GOT3 (cell line): ENCODE measurements at places on chromosomes 11 and 22.

GRCh38 chr11:19777377-19778102 is 64.9 kb downstream of the NAV2 start:
- DNase-seq: no peak

DNA sequence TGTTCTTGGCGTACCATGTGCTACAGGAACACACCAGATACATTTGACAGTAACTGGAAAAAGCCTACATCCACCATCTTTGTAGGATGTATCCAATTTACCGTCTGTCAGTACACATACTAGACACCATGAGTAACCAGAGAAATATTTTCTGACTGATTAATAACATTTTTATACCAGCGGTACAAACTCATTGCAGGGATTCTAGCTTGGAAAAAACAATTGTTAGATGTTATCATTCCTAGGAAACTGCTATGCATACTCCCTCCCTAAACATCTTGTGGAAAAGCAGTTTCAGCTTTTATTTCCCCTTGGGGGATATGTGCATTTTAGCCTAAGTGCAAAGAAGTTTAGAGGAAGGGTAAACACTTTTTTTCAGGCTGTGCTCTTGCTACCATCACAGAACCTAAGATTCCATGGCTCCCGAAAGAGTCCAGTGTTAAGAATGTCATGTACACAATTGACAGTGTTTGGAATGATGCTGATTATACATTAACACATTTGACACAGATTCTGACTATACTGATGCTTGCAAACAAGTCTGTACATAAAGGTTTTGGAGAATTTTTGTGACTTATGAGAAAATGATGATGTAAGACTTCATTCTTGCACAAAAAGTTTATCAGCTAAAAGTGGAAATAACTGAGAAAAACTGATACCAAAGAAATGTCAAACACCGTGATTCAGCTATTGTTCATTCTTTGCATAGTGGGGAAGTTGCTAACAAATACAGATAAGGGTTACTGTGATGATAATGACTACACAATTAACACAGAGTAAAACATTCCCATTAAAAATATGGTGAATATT is 23.7 kb downstream of the NCF4 start:
- DNase-seq: no peak

GRCh38 chr11:78000193-78000592 is 5.7 kb upstream of the INTS4 start:
- no peak for DNase-seq

DNA sequence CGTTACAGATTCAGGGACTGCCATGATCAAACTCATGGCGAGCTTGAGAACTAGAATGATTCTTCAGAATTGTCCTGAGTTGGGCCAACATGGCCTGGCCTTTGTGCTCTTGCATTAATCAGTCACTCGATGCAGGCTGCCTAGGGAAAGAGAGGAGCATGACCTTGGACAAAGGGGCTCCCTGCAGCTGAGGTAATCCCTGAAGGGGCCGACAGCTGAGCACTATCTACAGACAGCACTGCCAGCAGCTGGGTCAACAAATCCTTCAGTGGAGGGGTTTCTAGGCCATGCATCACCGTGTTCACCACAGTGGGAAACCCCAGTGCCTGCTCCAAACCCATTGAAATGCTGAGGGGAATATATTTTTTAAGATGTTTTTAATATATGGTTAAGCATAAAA is 159.5 kb upstream of the POU2AF2 start:
- DNase-seq: no peak

DNA sequence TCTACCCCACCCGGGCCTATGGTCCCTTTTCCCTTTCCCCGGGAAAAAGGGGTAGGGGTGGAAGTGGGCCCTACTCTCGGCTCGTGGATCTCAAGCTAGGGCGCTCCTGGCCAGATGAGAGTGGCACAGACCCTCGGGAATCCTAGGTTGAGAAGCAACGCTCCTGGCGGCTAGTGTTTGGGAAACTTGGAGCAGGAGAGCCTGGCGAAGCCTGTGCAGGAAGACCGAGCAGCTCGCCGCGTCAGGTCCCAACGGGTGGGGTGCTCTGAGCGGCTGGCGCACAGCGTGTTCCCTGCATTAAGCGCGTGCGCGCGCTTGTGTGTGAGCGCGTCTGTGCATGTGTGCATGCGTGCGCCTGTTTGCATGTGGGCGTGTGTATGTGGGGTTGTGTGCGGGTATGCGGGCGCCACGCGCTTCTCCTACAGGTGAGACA is 7.1 kb upstream of the FLI1 start:
- no peak for DNase-seq

DNA sequence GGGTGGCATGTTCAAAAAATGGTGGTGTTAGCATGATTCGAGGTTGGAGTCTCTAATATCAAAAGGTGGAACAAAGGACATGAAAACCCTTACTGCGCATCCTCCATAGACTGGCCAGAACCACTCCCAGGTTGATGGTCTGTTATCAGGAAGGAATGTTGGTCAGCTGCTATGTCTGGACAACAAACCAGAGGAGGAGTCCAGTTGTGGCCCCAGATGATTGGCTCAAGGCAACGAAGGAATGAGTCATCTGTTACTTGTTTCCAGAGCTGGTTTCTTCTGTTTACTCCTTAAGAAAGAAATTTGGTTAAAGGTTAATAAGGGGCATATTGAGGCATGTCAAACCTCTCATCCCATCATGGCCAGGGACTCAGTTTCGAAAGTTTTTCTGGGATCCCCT is 56.8 kb upstream of the GRIA4 start:
- DNase-seq: no peak

- no peak for DNase-seq
Observed at GRCh38 chr11:40139066-40139465, 1320.4 kb downstream of the LRRC4C start.

DNA sequence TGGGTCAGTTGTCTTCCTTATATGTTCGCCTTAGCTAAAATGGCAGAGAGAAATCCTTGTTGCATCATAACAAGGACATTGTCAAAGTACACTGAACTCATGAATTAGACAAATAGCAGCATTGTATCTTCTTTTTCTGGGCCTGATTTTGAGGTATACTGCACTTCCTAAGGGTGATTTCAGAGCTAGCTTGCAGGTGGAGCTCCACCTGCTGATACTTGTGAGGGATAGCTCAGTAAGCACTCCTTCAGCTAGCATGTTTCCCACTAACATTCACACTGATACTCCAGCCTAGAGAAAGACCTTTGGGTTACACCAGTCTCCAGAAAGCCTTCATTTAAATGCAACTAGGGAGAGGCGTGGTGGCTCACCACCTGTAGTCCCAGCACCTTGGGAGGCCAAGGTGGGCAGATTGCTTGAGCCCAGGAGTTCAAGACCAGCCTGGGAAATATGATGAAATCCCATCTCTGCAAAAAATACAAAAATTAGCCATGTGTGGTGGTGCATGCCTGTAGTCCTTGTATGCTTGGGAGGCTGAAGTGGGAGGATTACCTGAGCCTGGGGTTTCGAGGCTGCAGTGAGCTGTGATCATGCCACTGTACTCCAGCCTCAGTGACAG is 29.8 kb downstream of the JAM3 start:
- DNase-seq: no peak

DNA sequence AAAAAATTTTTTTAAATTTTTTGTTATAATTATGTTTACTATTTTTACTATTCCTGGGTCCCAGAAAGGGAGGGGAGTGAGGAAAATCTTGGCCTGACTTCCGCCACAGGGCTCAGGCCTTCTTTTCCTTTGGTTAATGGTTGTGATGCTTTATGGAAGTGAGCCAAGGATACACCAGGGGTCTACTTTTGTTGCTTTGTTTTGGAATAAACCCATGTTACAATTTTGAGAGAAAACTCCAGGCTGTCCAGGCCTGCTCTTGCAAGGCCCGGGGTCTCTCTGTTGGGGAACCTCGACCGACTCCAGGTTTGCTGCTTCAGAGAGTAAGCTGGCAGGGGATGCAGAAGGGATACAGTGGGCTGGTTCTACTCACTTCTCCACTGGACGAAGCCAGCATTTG is 84.7 kb downstream of the ABTB2 start:
- no peak for DNase-seq

- DNase-seq: no peak
Observed at GRCh38 chr22:49811020-49811791, 16.5 kb downstream of the BRD1 start.

DNA sequence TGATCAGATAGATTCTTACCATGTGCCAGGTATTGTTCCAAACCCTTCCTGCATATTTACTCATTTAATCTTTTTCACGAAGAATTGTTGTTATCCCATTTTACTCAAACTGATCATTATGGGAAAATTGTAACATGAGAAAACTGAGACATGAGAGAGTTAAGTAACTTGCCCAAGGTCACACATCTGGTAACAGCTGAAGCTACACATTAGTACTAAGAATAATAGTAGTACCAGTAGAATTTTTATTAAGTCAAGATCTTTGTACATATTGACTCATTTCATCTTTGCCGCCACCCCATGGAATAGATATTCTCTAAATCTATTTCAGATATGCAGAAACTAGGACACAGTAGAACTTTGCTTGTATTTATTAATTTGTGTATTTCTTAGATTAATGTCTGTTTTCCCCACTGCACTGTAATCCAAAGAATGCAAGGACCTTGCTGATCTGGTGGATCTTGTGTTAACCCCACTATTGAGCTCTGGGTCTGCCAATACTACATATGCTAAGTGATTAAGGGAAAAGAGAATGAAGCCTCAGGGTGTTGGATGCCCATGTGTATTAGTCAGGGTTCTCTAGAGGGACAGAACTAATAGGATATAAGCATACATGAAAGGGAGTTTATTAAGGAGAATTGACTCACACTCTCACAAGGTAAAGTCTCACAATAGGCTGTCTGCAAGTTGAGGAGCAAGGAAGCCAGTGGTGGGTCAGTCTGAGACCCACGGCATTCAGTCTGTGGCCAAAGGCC is 72.8 kb downstream of the PARVA start:
- no peak for DNase-seq

- no peak for DNase-seq
Observed at GRCh38 chr11:1299621-1300020, 9.8 kb downstream of the TOLLIP start.

GRCh38 chr11:61626580-61627380 is 45.9 kb upstream of the SYT7 start:
- no peak for DNase-seq

- no peak for DNase-seq
Observed at GRCh38 chr11:15848631-15849168, 507.6 kb downstream of the SOX6 start.

- no peak for DNase-seq
Observed at GRCh38 chr11:47850337-47850736, 2.2 kb upstream of the NUP160 start.

DNA sequence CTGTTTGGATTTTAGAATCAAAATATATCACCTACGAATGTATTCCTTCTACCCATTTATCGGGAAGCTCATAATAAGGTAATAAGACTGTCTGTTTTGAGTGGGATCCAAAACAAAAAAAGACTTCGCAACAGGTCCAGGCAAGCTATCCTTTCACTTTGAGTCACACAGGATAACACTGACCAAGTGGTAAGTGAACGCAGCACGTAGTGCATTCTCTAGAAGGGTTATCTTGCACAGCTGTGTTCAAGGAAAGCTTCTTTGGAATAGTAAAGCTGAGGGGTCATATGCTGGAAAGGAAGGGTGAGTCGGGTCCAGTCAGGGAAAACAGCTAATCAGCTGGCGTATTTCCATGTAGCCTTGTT is 22.3 kb upstream of the NRGN start:
- no peak for DNase-seq

- DNase-seq: no peak
Observed at GRCh38 chr22:50601669-50602337, 1.2 kb downstream of the MAPK8IP2 start.

GRCh38 chr11:2525166-2525861 is 80.5 kb downstream of the KCNQ1 start:
- no peak for DNase-seq

DNA sequence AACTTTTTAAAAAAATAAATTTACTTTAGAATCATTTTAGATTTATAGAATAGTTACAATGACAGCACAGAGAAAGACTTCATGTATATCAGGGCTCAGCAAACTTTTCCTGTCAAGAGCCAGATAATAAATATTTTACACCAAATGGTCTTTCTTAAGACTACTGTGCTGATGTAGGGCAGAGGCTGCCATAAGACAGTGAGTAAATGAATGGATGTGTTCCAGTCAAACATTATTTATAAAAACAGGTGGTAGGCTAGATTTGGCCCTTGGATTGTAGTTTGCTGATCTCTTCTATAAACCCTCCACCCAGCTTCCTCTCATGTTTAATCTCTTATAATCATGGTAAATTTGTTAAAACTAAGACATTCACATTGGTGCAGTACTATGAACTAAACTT is 33.0 kb downstream of the CECR2 start:
- no peak for DNase-seq

DNA sequence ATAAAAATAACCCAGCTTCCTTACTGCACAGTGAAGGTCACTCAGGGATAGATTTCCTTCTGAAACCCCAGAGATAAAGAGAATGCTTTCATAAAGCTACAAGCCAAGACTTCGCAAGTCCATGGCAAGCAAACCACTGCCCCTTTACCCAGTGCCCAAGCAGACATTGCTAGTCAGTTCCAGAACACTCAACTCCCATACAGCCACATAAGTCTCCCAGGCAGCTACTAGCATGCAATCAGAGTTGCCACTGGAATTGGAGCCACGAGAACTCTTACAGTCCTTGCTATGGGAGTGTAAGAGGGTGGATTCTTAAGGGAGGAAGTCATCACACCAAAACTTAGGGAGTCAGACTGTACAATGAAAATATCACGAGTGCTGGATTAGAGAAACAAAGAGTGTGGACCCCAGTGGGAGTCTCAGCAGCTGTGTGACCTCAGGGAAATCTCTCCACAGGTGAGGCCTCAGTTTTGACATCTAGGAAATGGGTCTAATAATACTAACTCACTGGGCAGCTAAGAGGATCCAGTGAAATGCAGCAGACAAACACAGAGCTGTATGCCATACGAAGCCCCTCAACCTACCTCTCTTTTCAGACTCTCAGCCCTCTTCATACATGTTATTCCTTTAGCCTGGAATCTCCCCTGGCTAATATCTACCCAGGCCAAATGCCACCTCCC is 526.6 kb downstream of the MN1 start:
- DNase-seq: no peak

GRCh38 chr11:46889689-46890475 is 28.5 kb downstream of the LRP4 start:
- peak; percentile 9 for DNase-seq

DNA sequence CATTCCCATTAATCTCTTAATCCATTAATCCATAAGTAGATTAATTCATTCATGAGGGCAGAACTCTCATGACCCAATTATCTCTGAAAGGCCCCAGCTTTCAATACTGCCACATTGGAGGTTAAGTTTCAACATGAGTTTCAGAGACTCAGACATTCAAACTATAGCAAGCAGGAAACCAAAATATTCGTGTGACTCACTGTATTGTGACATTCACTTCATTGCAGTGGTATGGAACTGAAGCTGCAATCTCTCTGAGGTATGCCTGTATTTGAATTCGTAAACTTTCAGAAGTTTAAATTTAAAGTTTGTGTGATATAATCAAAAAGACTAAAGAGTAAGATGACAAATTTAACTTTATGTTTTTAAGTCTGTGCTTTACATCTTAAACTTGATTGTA is 2.9 kb upstream of the OR52J3 start:
- no peak for DNase-seq
